ENCODE measurements at places on chromosomes 6 and 20. TPM values are rescaled to one million over a fixed set of nuclear protein-coding genes. Genes with fewer than 3 reads are reported as not detected.

Gene EBF4
- 0.98 TPM for total RNA-seq

- peak overlapping the region; percentile 66 for H3K4me3 ChIP-seq
- H3K27ac ChIP-seq: peak overlapping the region; percentile 80
- H3K4me1 ChIP-seq: peaks cover 26% of the 10 kb centered on the region
- peaks cover 8% of the 10 kb centered on the region for H3K27me3 ChIP-seq
Measured at GRCh38 chr6:45830441-45831139, 185.1 kb downstream of the CLIC5 start.

DNA sequence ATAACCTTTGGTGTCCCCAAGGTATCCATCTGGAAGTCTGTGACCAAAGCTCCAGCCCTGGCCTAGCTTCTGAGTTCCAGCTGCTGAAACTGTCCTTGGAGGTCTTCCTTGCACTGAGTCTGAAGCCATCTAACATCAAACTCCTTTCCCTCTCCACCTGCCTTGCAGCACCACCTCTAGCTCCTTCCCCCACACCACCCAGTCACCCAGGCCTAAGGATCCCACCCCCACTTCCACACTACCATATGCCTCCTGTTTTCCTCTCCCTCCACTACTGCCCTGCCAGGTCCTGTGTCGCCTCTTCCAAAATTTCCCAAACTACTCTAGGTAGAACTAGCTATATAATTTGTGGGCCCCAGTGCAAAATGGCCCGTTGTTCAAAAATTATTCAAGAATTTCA, 10.8 kb upstream of the MATN4 start:
- H3K4me1 ChIP-seq: peaks cover 33% of the 10 kb centered on the region
- peak overlapping the region; percentile 96 for H3K27ac ChIP-seq
- H3K36me3 ChIP-seq: no peaks in the 10 kb centered on the region
- peaks cover 35% of the 10 kb centered on the region for H3K27me3 ChIP-seq
- no peak for DNase-seq

- no peak overlapping the region for H3K27ac ChIP-seq
- peaks cover 3% of the 10 kb centered on the region for H3K27me3 ChIP-seq
- H3K36me3 ChIP-seq: no peaks in the 10 kb centered on the region
- H3K4me3 ChIP-seq: no peak overlapping the region
- no peak for DNase-seq
Measured at GRCh38 chr20:61461461-61461860, 209.4 kb downstream of the CDH4 start.
